ENCODE measurements at places on chromosomes 2 and 18.
A peak's percentile ranks its signal among the peaks of the same experiment; 100 is the strongest.

DNA sequence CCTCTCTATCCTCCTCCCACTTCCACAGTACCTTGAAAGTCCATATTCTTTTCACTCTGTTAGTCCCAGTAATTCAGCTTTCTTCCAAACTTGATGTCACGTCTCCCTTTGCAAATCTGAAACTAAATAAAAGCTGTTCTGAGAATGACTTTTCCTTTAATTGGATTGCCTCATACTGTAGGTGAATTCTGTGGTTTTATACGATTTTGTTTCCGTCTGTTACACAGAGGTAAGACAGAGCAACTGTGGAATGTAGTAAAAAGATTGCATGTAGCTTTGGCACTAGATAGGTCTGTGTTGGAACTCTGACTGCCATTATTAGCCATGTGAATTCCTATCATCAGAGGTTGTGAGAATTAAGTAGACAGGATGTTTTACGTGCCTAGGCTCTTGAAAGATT lies 25.9 kb downstream of the MALT1 start:
- DNase-seq = no peak

DNA sequence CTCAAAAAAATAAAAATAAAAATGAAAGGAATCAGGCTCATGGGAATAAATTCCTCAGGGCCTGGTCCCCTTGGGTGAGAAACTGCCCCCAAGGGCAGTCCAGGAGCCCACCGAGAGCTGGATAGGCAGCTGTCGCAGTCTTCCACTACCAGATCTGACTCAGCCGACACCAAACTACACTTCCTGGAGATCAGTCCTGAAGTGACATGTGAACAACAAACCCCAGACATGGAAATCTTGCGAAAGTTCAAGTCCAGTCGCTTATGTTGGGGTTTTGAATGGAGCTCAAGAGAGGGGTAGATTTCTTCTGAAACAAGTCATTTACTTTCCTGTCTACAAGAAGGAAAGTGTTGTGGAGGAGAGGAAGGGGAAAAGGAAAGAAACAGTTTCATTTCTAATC lies 12.9 kb downstream of the ADCY3 start:
- DNase-seq = no peak

GRCh38 chr2:147763861-147764260 lies 81.0 kb upstream of the ACVR2A start:
- no peak for DNase-seq

DNA sequence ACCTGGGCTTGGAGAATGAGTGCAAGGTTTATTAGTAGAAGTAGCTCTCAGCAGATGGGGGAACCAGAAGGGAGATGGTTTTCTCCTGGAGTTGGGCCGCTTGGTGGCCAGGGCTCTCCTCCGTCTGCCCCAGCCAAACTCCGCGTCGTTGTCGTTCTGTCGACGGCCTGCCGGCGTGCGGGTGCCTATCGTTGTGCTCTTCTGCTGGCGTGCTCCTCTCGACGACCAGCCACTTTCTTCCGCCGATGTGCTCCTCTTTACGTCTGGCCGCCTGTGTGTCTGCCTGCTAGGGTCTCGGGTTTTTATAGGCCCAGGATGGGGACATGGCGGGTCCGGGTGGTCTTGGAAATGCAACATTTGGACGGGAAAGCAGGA lies 119.1 kb downstream of the BMPR2 start:
- DNase-seq = no peak

DNA sequence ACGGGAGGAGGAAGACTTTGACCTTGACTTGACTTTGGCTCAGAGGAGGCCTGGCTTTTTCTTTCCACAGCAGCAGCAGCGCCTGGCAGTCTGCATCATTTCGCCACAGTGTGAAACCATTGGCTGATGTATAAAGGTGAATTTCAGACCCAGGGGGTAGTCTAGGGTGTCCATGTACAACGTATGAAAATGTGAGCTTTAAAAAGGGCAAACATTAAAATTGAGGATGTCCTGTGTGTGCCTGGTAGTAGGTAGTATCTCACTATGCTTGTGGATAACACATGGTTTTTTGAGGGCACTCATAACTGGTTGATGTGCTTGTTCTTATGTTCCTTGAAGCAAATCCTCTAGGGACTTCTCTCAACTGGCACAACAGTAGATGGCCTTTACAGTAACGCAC lies 86.1 kb downstream of the LPIN1 start:
- DNase-seq = no peak

GRCh38 chr18:49168281-49168985 lies 217.7 kb upstream of the SMAD7 start:
- no peak for DNase-seq

DNA sequence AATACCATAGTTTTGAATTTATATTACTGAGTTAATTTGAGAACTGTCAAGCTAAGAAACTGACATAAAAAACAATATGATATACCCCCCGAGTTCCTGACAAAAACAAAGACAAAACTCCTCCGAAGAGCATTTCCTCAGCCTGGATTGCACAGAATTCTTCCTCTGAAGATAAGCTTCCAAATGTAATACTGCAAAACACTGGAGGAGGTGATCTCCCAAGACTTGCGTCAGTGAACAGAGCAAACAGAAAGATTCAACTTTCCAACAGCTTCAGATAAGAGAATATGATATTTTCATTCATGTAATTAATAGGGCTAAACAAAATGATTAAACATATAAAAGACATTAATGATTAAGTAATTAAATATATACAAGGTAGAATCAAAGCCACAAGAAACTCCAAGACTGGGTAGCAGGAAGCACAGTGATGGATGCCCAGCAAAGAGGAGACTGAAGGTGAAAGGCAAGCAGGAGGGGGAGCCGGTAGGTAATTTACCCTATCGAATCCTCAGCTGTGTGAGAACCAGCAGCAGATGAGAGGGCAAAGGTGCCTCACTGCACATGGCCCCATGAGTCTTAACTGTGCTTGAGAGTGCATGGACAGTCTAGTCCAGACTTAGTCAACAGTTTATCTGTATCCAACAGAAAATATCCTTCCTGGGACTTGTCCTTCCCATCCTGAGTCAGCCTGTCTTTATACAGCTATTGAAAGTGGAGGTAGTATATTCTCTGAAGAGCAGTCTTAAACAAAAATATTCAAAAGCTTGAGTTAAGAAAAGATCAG lies 18.3 kb upstream of the SERPINB3 start:
- DNase-seq = peak; percentile 1

Measured in putamen (tissue), 1 donor.